Left colon (tissue), 2 donors: ENCODE measurements at places on chromosomes 11 and 22. TPM values are rescaled to one million over a fixed set of nuclear protein-coding genes. Genes with fewer than 3 reads are reported as not detected.

DNA sequence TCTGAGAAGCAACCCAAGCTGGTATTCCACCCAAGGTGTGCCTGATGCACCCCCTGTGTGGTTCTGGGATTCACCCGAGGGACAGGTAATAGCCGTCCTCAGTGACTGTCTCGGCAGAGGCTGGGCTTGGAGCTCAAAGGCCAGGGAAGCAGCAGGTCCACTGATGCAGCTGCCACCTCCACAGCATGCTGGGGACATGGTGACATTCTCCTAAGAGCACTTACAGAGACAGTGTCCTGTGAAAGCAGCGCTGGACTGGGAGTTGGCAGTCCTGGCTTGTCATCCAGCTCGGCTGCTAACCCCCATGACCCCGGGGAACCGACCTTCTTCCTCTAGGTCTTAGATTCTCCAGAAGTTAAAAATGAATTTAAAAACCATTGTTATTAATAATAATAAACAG, 72.8 kb downstream of the RPUSD4 start:
- no peak for DNase-seq

- no peak for DNase-seq
Observed at GRCh38 chr11:46039990-46040389, 81.3 kb downstream of the PHF21A start.

DNA sequence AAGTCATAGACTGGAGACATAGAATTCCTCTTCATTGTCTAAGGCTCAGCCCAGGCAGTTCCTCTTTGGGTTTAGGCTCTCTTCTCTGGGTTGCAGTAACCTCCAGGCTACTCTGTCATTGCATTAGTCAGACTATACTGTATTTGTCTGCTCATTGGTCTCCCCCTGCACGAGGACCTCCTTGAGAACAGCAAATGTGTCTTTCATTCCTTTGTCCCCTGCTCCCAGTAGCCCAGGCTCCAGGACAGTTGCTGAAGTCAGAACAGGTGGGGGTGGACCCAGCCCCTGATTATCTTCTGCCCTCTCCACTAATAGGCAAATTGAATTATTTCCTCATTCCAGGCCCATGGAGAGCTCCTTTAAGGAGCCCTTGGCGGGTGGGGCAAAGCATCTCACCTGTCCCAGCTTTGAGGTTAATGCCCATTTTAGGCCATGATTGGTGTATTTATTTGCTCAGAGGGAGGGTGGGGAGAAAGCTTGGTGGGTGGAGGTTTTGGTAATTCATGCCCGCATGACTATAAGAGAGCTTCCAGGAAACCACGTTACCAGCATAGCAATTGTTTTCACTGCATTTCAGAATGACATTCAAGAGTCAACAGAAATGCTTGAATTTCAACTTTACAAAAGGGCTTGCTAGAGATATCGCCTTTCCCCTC, 40.9 kb downstream of the NAV2 start:
- DNase-seq = no peak

- DNase-seq = no peak
Observed at GRCh38 chr11:6431861-6432260, 8.9 kb downstream of the HPX start.

GRCh38 chr22:45181766-45182165, 18.0 kb downstream of the NUP50 start:
- no peak for DNase-seq

GRCh38 chr11:11545285-11546275, 76.2 kb downstream of the GALNT18 start:
- DNase-seq = no peak

- no peak for DNase-seq
Observed at GRCh38 chr11:69156235-69156639, 502 bp downstream of the SMIM38 start.

DNA sequence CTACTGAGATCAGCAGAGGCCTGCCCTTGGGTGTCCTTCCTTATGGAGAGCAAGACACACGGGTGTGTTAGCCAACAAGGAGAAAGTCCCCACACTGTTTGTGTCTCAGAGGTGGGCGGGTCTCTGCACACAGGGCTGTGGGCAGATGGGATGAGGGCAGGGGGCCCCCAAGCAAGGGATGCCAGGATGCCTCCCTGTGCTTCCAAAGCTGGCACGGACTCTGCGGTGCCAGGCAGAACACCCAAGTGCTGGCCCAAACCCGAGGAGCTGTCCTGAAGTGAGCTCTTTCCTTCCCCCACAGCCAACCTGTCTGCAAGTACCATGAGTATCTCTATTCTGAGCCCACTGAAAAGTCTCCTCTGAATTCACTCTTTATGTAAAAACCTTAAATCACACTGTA, 273.3 kb downstream of the CTTN start:
- no peak for DNase-seq

DNA sequence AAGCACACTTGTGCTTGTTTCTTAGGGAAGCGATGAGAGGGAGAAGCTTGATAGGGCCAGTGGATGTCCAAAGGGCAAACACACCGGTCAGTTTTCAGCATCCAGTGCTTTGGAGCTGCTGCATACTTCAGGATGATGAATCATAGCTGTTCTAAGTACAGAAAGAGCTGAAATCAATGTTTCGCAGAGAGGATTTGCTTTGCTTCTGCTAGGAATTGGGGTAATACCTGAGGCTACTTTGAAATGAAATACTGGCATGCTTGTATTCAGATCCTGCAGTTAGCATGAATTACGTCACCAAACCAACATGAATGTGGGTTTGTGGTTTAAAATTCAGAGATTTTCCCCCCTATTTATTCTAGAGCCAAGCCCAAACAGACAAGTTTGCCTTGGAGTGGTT, 41.7 kb upstream of the SC5D start:
- DNase-seq = no peak

DNA sequence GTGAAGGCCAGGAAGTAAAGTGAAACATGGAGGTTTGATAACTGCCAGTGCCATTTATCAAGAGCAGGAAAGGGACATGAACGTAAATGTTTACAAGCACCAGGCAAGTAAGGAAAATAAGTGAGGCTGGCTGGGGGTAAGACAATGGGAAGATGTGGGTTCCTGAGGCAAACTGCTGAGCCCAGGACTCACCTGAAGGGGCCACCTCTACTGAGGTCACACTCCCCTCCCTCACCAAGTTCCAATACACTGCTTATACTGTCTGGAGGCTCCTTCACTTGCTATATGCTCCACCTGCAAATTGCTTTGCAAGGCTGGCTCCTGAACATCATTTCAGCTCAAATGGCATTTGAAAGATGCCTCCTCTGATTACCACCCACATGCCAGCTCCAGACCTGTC, 10.3 kb upstream of the ZC3H12C start:
- DNase-seq = no peak

GRCh38 chr11:125332821-125333220, 163.2 kb downstream of the FEZ1 start:
- peak; percentile 6 for DNase-seq

DNA sequence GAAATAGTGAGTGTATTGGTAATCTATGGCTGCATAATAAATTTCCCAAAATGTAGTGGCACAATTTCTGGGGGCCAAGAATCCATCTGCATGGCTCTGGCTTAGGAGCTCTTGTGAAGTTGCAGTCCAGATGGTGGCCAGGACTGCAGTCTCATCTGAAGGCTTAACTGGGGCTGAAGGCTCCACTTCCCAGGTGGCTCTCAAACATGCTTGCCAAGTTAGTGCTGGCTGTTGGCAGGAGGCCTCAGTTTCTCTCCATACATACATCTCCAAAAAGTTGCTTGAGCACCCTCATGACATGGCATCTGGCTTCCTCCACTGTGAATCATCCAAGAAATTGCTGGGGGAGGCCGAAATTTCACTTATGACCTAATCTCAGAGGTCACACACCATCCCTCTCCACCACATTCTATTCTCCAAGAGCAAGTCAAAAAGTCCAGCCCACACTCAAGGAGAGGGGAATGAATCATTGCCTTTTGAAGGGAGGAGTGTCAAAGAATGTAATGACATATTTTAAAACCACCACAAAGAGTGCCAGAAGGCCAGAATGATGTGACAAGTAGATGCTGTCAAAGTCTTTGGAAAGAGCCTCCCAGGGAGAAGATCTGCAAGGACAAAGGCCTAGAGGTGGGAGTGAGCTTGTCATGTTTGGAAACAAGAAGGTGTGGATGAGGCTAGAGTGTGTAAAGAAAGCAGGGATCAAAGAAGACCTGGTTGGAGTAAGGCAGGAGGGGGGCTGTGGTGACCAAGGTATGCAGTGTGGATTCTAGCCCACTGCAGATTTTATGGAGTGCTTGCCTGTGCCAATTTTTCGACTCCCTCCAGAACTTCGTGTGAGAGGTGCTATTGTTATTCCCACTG, 566.2 kb downstream of the MIAT start:
- no peak for DNase-seq

DNA sequence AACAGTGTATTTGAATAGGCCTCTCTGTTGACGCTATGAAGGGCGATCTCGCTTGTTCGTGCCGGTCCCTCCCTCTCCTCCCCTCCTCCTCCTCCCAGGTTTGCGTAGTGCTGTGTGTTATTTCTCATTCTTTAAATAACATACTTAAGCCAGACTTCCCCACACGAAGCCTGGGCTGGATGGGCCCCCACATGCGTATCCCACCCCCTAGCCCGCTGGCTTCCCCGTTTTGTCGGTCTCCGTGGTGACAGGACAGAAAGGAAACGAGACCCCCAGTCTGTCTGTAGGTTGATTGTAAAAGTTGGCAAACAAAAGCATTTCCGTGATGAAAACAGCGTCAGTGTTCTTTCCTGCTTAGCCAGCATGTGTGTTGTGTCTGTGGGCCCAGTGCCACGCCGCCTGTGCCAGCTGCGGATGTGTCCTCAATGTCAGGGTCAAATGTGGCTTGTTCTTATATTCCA, 27.3 kb downstream of the FAM118A start:
- DNase-seq = peak; percentile 53

DNA sequence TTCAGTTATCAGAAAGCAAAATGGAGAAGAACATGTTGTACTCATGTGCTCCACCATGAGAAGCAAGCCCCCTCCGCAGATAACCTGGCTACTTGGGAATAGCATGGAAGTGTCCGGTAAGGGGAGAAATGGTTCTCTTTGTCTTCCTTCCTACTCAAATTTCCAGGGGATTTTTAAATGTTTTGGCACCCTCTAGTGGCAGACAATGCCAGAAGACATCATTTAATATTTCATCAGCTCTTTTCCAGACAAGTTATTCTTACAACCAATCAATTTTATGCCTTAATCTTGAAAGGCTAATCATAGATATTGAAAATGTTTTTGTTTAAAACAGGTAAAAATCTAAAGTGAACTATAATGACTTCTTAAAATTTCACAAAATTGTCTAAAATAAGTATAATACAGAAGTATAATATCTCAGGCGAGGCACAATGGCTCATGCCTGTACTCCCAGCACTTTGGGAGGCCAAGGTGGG, 15.7 kb downstream of the CRTAM start:
- DNase-seq = no peak

Gene RFPL1
- not detected for total RNA-seq

Gene INPP5J
- total RNA-seq = 26.3 TPM
